ENCODE measurements at places on chromosomes 12 and 14. TPM values are rescaled to one million over a fixed set of nuclear protein-coding genes. Genes with fewer than 3 reads are reported as not detected.

The KRT6C gene
- total RNA-seq = not detected

The ACRBP gene
- total RNA-seq = 0.34 TPM

The C1S gene
- total RNA-seq = 378 TPM

The CHST11 gene
- 3.5 TPM for total RNA-seq

The PALS1 gene
- 29.8 TPM for total RNA-seq

The GPR132 gene
- 1.0 TPM for total RNA-seq

The CLEC4D gene
- not detected for total RNA-seq

The ACSM4 gene
- total RNA-seq = not detected

The TPH2 gene
- under 0.01 TPM for total RNA-seq

The PTCSC3 gene
- total RNA-seq = not detected

The CCDC197 gene
- total RNA-seq = not detected

The PCBP2 gene
- total RNA-seq = 221 TPM

The TCHP gene
- 9.8 TPM for total RNA-seq

The INSM2 gene
- total RNA-seq = not detected

The CIPC gene
- 4.6 TPM for total RNA-seq

The IL26 gene
- total RNA-seq = not detected

The PZP gene
- total RNA-seq = not detected

The SLC7A7 gene
- total RNA-seq = 2.5 TPM

The OAS3 gene
- 1.9 TPM for total RNA-seq

Data from bronchial smooth muscle cell (primary cell).